ENCODE measurements at places on chromosomes 2 and 18. TPM values are rescaled to one million over a fixed set of nuclear protein-coding genes. Genes with fewer than 3 reads are reported as not detected.

MC5R gene
- not detected for total RNA-seq

NTSR2 gene
- not detected for total RNA-seq

YPEL5 gene
- 25.5 TPM for total RNA-seq

INHBB gene
- total RNA-seq: 2.2 TPM

DNA sequence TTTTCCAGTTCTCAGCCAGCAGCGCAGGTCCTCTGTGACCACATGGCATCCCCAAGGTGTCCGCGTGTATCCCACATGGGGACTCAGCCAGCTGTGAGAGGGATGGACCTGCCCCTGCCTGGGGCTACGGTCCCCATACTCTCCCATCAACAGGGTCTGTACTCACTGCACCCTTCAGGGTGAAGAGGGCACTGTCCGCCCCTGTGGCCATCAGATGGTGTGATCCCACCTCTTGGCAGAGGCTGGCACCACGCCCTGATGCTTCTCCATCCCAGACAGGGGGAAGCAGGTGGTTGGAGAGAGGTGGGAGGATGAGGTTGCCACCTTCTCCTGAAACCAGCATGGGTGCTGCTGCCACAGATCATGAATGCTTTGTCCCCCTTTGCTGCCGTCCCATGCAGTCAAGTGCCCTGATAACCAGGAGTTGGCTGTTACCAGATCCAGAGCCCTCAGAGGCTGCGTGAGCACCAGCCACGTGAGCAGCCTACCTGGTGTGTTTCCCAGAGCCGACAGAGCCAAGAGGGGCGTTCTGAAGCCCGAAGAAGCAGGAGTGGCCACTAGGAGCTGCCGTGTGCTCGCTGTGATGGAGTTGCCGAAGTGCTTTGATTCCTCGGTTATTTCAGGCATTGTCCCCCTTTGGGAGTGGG is 93.9 kb downstream of the SH3RF3 start:
- no peak for DNase-seq

DNA sequence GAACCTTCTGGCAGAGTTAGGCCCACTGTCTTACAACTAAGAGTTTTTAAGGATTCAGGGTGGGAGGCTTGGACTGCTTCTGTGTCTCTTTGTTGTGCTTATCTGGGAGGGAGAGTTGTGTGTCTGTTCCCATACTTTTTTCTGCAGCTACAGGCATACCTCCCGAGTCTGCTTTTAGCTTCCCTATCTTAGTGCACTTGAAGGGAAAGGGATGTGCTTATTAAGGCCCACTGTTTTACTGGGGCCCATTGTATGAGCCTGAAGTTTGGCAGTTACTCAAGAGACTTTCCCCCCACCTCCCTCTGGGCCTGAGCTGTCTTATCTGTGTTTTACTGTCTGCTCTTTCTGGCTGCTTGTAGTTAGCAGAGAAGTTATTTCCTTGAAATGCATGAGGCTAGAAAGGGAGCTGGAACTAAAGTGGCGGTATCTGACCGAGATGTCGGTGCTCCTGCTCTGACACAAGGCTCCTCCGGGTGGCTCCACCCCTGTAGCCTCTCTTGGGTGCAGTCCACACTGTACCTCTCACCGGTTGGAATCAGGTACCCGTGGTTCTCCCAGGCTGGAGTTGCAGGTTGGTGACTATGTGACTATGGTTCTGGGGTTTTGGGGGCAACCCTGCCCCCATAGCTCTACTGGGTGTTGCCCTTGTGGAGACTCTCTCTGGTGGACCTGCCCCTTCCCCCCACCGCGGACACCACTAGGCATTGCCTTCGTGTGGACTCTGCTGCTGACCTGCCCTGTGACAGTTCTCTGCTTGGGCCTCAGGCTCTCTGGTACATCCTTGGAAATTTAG is 12.9 kb downstream of the UBR3 start:
- no peak for DNase-seq

GRCh38 chr2:197857476-197858107 is 53.2 kb downstream of the PLCL1 start:
- no peak for DNase-seq

GRCh38 chr18:59376351-59376935 is 17.4 kb upstream of the LMAN1 start:
- DNase-seq: no peak

DNA sequence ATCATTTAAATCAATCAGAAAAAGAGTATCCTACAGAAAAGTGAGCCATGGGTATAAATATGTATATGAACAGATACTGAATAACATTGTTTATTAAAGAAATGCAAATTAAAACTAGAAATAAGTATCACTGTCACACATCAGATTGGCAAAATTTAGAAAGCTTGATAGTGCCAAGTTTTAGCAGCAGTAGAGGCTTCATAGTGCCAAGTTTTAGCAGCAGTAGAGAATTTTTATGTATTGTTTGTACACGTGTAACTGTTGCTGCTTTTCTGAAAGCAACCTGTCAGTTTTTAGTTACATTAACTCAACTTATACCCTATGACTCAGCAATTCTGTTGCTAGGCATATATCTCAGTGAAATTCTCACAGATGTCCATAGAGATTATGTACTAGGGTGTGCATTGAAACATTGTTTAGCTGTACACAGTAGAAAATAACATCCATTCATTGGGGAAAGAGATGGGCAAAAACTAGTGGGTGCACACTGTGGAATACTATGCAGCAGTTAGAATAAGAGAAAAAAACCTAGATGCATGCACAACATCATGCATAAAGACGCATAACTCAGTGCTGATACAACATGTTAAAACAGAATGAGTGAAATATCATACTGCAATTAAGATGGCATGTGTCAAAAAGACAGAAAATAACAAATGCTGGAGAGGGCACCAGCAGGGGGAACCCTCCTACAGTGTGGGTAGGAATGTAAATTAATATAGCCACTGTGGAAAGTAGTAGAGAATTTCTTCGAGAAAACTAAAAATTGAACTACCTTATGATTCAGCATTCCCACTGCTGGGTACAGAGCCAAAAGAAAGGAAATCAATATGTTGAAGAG is 294.5 kb upstream of the NT5C1B start:
- peak; percentile 47 for DNase-seq

- no peak for DNase-seq
Observed at GRCh38 chr2:239610457-239611221, 209.8 kb upstream of the HDAC4 start.

- no peak for DNase-seq
Observed at GRCh38 chr18:40233931-40234616, 1721.0 kb upstream of the PIK3C3 start.

DNA sequence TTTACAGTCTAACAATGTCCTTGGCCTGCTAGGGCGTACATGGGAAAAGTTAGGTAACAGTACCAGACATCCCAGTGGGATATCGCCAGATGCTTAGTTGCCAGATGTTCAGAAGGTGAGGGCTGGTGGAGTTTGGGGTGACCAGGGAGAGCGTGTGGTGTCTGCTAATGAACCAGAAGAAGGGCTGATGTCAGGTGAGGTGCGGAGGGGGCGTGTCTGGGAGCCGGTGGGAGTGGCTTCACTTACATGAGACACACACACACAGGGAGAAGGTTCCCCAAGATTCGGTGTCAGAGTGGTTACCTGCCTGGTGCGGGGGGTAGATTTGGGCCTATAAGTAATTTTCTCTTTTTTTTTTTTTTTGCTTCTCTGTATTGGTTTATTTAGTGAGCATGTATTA is 12.2 kb downstream of the RAB31 start:
- no peak for DNase-seq

DNA sequence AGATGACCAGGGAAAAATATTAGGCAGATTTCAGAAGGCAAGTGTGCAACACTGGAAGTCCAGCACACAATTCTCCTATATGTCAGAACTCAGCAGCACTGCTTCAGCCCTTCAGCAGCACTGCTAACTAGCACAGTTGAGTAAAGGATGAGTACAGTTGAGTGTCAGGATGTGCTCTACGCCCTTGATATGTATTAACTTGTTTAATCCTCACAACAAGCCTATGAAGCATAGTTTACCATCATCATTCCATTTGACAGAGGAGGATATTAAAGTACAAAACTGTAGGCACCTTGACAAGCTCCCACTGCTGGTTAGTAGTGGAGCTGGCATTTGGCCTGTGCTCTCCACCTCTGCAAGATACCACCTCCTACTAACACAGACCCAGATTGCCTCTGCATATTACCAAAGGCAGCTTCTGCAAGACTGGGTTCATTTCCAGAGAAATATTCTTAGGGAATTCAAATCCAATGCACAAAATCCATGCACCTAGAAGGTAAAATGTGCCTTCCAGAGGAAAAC is 230.8 kb downstream of the ANAPC1 start:
- DNase-seq: no peak

GRCh38 chr2:207038299-207038698 is 99.0 kb downstream of the CPO start:
- DNase-seq: no peak

- DNase-seq: peak; percentile 61
Observed at GRCh38 chr2:75604484-75604883, 42.1 kb upstream of the MRPL19 start.

Measured in HT1080 (cell line).